ENCODE measurements at places on chromosomes 2 and 18.

GRCh38 chr2:177758591-177759371 lies 313.8 kb downstream of the PDE11A start:
- DNase-seq, result peak; percentile 20

DNA sequence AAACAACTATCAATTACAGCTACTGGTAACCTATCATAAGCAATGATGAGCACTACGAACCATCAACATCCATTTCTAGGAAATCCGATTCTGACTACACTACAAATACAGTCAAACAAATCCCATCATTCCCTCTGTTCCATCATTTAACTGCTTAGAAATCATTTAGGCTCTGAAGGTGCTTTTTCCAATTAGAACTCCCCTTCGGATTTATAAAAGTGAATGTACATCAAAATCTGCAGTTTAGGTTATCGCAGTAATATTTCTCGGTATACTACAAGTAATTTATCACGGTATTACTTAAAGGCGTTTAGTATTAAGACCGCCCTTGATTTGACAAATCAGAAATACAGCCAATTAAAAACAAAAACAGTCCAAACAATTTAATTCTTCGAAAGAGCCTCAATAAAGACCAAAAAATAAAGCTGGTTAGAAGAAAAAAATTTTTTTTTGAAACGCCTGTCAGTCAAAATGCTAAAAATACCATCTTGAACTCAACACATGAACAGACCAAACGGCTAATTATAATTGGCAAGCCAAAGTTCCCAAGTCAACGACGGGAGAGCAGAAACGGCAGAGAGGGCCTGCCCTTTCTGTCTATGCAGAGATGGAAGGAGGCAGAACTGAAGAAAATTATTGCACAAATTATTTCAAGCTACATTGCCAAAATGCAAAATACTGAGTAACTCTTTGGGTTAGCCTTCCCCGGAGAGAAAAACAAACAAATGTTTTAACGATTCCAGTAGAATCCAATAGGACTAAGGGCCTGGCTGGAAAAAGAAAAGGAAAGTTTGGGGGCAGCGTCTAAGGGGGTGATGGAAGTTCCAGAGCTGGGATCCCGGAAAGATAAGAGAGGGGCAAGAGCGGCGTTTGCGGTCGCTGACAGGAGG lies 1.2 kb downstream of the VPS54 start:
- peak; percentile 50 for DNase-seq

- DNase-seq, result no peak
These were observed 720.3 kb downstream of the KCNJ3 start for GRCh38 chr2:155418753-155419152.

- DNase-seq, result no peak
These were observed 29.9 kb upstream of the STK39 start for GRCh38 chr2:168277276-168277675.

DNA sequence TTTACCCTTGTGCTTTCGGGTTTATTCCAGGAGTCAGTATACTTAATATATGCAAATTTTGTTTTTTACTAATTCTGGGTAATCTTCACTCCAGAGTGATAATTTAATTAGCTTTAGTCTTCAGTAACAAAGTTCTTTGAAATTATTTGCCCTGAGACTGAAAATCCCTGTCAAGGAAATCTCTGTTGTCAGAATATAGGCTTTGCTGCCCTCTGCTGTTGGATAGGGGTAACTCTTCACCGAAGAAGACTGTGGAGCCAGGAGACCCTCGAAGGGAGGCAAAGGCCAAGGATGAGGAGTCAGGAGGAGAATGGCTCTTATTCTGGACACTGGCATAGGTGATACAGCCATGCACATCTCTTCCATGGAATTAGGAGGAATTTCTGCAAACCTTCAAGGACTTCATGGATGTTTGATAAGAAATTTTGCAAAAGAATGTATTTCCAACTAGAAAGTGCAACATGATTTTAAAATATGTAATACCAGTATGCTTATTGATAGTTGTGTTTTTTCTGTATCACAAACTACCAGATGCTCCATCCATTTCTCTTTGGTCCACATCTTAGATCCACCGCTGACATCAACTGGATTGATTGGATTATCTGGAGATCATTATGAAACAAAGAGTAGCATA lies 182.3 kb downstream of the RDH14 start:
- no peak for DNase-seq

- DNase-seq, result no peak
These were observed 403 bp downstream of the PNO1 start for GRCh38 chr2:68158134-68158447.

DNA sequence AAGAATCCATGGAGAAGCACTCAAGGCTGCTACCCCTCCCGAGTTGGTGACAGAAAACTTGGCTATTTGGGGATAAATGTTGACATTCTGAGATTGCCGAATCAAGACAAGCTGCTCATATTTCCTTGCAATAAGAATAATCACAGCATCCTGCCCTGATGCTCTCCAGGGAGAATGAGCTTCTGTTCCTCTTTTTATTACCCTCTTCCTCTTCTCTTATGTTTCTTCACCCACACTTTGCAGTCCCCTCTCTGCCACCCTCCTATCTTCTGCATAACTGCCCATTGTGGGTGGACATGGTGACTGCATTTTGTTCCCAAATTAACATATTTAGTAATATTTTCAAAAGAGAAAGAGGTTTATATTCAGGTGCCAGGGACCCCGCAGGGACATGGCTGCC lies 11.9 kb upstream of the MSGN1 start:
- no peak for DNase-seq

DNA sequence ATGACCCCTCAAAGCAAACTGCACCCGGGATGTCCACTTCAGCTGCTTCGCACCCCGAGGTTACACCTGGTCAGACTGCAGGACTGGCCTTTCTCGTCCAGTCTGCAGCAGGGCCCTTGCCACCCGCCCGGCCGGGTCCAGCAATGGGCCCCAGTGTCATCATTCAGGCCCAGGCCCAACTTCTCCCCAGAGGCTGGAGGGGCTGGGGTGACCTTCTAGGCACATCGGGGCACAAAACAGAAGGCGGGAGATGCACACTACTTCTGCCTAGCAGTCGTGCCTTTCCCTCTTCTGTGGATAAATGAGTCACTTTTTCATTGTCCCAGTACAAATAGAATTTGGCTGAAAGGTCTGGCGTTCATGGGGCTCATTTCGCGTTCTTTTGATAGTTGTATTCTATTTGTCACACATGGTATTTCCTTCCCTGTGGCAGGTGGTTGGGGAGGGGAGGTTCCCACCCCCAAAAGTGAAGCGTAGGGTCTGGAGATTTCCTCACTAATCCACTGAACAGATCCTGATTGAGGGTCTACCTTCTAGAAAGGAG lies 56.9 kb upstream of the ID2 start:
- no peak for DNase-seq

GRCh38 chr2:27264753-27265535 lies 2.1 kb upstream of the SLC30A3 start:
- DNase-seq, result peak; percentile 61

GRCh38 chr18:74351354-74351753 lies 35.7 kb downstream of the C18orf63 start:
- no peak for DNase-seq

GRCh38 chr2:85503851-85504777 lies 34.9 kb upstream of the MAT2A start:
- DNase-seq, result no peak

GRCh38 chr2:129661935-129662334 lies 317.5 kb upstream of the RAB6C start:
- no peak for DNase-seq

- no peak for DNase-seq
These were observed 38.2 kb downstream of the ANKMY1 start for GRCh38 chr2:240519396-240520129.

- no peak for DNase-seq
These were observed 364.8 kb upstream of the MEIS1 start for GRCh38 chr2:66069937-66070720.

- no peak for DNase-seq
These were observed 64.1 kb downstream of the SLC66A2 start for GRCh38 chr18:79887181-79888000.

DNA sequence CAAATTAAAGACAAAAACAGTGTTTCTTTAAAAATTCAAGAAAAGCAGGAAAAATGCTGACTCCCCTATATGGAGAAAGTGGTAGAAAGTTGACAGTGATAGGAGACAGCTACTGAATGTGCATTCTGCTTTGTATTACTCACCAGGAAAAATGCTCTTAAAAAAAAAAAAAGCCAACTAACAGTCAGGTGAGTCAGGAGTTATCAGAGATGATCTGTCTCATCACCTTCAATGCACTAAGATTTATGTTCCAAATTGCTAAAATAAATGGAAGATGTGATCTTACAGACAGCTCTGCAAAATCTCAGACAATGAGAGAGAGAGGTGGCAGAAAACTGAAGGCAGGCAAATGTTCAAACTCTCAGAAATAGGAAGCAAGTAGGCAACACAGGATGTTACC lies 47.6 kb upstream of the ZNF521 start:
- DNase-seq, result no peak

- DNase-seq, result peak; percentile 20
These were observed 656.8 kb downstream of the METTL4 start for GRCh38 chr18:1914489-1914888.

- no peak for DNase-seq
These were observed 1466.8 kb upstream of the NXPH2 start for GRCh38 chr2:140246957-140247356.

DNA sequence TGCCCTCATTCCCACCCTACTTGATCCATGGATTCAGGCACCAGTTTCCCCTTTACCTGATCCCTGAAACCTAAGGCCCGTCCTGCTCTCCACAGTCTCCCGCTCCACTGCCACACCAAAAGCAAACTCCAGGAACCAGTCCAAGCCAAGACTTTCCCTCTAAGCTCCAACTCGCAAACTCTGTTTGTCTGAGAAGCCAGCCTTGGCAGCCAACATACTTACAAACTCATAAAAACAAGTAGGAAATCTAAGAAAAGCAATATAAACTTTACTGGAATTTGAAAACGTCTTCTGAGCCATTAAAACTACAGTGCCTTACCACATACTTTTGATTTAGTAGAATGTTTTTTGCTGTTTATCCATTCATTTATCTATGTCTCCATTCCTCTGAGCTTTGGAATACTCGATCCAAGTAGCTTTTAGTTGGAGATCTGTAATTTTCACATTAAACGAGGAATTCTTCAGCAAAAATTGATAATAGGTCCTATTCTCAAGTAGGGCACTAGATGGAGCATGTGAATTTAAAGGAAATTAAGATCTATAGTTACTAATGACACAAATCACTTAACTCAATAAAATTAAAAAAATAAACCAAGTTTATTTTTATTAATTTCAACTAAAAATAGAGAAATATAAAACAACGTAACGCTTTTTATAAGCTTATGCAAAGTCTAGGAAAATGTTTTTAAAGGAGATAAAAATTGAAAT lies 199.7 kb downstream of the MYO3B start:
- DNase-seq, result no peak

GRCh38 chr2:222179592-222179991 lies 119.2 kb downstream of the PAX3 start:
- no peak for DNase-seq

- no peak for DNase-seq
These were observed 8.2 kb downstream of the ACTR3 start for GRCh38 chr2:113898081-113898480.

- no peak for DNase-seq
These were observed 44.9 kb upstream of the SIGLEC15 start for GRCh38 chr18:45780568-45780967.

- no peak for DNase-seq
These were observed 4.8 kb downstream of the RNPEPL1 start for GRCh38 chr2:240573071-240573515.

DNA sequence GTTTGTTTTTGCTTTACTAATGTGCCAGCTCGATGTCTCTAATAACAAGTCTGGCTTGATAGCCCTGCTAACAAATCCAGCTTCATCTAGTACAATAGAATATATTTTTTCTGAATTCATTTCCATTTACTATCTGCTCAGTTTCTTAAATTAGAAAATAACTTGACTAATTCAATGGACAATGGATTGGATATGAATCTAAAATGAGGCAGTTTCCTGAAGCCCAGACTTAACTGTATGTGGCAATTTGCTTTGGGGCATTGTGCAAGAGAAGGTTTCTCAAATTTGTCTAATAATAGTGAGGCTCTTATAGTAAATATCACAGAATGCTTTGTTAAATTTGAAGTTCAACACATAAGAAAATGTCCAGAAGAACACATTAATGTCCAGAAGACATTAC lies 25.8 kb downstream of the CALCRL start:
- DNase-seq, result no peak

GRCh38 chr18:46916551-46917107 lies 678 bp downstream of the PIAS2 start:
- no peak for DNase-seq

GRCh38 chr2:69958480-69958879 lies 3.0 kb downstream of the ASPRV1 start:
- DNase-seq, result no peak

All from SHP77 treated with DMSO at 0.1 percent for 48 hours (cell line).